ENCODE measurements at places on chromosomes 12 and 14.

DNA sequence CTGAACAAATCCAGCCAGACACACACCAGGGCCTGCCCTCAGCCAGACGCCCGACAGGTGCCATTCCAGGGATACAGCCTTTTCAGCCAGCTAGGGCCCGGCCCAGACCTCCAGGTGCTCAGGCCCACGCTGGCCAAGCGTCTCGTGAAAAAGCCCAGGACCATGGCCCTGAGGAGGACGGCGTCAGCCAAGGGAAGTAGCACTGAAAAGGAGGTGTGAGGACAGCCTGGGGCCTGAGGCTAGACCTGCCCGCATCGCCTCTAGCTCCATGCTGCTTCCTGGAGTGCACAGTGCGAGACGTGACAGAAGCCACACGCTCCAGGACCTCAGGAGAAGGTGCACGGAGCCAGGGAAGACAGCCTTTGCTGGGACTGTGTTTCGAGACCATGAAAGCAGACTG is 29.8 kb downstream of the GOLGA3 start:
- no peak for DNase-seq

DNA sequence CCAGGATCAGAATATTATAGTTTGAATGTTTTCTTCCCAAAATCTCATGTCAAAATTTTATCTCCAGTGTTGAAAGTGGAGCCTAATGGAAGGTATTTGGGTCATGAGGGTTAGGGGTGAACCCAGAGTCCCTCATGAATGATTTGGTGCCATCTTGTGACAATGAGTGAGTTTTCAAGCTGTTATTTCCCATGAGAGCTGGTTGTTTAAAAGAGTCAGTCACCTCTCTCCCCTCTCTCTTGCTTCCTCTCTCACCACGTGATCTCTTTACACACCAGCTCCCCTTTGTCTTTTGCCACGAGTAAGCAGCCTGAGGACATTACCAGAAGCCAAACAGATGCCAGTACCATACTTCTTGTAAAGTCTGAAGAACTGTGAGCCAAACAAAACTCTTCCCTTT is 561.6 kb downstream of the RERGL start:
- DNase-seq, result no peak

- no peak for DNase-seq
These were observed 114.8 kb downstream of the C12orf75 start for GRCh38 chr12:105445249-105445648.

- DNase-seq, result no peak
These were observed 36.5 kb downstream of the UBE3B start for GRCh38 chr12:109513977-109514376.

DNA sequence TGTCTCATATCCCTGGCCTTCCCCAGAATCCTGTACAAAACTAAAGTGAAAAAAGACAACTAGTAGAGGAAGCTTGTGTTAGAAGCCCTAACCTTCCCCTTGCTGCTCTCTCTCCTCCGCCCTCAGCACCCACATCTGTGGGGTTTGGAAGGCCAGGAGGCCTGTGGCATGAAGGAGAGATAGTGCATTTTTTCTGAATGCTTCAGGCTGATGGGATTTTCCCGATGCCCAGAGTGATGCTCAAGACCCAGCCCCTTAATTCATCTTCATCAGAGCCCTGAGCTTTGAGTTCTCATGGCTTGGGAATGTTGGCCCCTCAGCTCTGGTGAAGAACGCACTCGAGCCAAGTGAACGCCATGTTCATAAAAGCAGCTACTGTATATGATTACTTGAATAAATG is 5.9 kb downstream of the FGF6 start:
- DNase-seq, result no peak

- no peak for DNase-seq
These were observed 160.2 kb downstream of the DAD1 start for GRCh38 chr14:22428700-22429291.

DNA sequence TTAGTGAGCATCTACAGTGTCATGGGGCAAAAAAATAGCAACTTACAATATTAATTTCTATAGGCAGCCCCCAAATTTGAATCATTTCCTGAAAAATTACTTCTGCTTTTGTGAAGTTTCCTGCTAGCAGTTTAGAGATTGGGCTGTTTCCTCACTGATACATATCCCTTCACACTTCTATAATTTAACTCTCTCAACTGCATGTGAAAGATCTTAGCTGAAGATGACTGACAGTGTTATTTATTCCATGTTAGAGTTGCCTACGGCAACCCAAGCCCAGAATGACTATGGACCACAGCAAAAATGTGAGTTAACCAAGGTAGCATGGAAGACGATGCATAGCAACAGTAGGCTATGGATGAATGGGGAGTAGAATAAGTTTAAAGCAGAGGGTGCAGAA is at the start of gene KLRG1:
Gene KLRG1 (plus strand): TSS at position 134 of the 400 bp plus-strand sequence. CDS start 90 bp downstream, at position 224.
- no peak for DNase-seq

GRCh38 chr12:92629349-92630065 is 73.3 kb upstream of the PLEKHG7 start:
- DNase-seq, result no peak

DNA sequence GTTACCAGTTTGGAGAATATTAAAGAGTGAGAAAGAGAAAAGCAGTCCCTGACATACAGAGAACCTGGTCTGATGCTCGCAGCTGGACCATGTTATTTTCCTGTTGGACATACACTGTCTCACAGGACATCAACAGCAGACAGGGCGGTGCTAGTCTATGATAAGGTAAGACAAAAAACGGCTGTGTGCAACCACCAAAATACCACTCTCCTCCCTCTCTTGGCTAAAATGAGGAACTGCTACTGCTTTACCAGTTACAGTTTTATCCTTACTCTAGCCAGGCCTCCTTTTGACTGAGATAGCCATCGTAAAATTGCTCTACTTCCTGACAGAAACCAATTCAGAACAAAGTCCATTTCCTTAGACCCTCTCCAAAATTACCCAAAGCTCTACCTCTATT is 47.0 kb upstream of the ERGIC2 start:
- no peak for DNase-seq

GRCh38 chr12:92105110-92105509 is 40.5 kb downstream of the BTG1 start:
- no peak for DNase-seq

- DNase-seq, result no peak
These were observed 15.0 kb downstream of the SSH1 start for GRCh38 chr12:108842361-108842760.

DNA sequence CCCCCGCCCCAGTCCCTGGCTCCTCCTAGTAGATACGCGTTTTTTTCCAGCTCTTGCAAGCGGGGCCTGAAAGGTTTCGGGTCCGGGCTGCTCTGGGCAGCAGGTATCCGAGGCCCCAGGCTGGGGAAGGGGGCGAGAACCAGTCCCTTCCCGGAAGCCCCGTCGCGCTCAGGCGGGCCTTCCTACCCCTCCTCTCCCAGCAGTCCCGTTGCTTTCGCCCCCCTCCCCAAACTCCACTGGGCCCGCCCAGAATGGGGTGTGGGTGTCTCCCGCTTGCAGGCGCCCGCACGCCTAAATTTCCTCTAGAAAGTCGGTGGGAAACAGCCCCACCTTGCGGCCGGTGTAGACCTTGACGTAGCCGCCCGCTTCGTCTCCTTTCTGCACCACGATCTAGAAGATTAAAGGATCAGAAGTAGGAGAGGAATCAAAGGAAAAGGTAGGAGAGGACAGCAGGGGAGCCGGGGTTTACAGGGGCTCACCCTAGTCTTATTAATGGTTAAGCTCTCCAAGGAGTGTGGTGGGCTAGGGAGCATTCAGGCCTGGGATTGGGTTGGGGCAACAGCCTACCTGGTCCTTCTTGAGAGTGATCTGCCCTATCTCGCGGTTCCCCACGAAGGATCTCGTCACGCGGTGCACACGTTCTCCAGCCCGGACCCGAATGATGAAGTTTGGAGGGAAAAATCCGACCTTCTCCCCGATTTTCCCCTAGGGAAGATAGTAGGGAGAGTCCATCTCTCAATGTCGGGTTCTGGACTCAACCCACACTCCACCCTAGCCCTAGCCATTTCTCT is 7.3 kb downstream of the STAC3 start:
- DNase-seq, result no peak

- no peak for DNase-seq
These were observed 102.9 kb downstream of the ADGRD1 start for GRCh38 chr12:131056626-131057025.

- no peak for DNase-seq
These were observed 93.5 kb downstream of the PLEKHA5 start for GRCh38 chr12:19223018-19223417.

- no peak for DNase-seq
These were observed 14.6 kb upstream of the GNG2 start for GRCh38 chr14:51845811-51846210.

DNA sequence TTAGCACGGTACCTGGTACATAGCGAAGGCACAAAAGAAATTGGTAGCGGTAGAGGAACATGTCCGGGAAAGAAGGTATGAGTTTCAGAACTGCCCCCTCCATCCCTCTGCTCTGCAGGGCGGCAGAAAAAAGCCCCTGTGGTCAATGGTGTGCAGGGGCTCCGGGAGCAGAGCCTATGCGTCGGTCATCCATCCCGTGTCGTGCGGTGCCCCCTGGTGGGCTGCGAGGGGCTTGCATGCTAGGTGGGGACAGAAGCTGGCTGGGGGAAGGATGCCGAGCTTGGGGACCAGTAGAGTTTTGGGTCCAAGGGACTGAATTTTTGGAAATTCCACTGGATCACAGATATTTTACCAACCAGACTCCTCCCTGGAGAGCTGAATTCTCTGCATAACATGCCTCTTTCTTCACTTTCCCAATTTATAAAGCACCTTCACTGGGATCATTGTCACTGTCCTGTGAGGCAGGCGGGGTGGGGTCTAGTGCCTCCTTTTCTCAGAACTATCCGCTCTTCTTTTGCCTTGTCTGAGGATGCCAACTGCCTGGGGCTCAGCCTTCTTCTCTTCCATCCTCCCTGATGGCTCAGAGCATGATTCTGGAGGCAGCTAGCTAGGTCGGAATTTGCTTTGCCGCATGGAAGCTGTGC is 148.7 kb downstream of the SMOC1 start:
- DNase-seq, result peak; percentile 46

GRCh38 chr12:113664224-113664681 is 192.6 kb upstream of the LHX5 start:
- DNase-seq, result no peak

- DNase-seq, result no peak
These were observed 62.3 kb upstream of the CCDC175 start for GRCh38 chr14:59638885-59639284.

- DNase-seq, result no peak
These were observed 16.1 kb downstream of the SLC35E3 start for GRCh38 chr12:68761901-68762630.

GRCh38 chr14:32327255-32327961 is 1.7 kb upstream of the AKAP6 start:
- DNase-seq, result no peak

DNA sequence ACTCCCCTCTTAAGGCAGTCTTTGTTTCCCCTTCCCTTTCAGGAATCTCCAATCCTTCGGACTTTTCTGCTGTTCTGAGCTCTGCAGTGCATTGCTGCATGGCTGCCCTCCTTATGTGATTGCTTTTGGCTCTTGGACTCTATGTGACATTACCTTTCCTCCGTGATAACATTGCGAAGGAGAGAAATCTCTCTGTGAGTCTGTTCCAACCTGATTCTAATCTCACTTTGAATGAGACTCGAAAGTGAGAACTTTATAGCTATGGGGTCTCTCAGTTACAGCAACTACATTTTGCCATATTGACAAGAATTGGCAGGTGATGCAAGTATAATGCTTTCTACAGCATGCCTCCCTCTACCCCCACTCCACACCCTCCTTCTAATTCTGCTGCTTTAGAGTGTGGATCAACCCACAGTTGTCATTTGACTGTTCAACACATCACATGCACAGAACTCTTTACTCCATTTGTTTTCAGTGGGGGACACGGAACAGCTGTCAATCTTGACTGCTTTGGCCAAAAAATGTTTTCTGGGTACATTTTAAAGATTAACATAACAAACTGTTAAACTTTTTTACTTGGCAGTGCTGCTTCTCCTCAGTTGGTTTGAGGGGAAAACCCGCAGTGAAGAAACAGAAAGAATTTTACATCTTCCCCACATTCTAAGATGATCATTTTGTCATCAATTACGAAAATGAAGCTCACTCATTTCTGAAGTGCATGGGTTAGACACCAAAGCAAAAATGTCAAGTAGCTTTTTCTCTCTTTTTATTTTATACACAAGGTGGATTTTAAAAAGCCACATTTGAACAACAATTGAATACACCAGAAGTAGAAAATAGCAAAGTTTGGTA is 125.5 kb upstream of the RMST start:
- no peak for DNase-seq

GRCh38 chr14:55107766-55108554 is 21.1 kb upstream of the LGALS3 start:
- DNase-seq, result no peak

DNA sequence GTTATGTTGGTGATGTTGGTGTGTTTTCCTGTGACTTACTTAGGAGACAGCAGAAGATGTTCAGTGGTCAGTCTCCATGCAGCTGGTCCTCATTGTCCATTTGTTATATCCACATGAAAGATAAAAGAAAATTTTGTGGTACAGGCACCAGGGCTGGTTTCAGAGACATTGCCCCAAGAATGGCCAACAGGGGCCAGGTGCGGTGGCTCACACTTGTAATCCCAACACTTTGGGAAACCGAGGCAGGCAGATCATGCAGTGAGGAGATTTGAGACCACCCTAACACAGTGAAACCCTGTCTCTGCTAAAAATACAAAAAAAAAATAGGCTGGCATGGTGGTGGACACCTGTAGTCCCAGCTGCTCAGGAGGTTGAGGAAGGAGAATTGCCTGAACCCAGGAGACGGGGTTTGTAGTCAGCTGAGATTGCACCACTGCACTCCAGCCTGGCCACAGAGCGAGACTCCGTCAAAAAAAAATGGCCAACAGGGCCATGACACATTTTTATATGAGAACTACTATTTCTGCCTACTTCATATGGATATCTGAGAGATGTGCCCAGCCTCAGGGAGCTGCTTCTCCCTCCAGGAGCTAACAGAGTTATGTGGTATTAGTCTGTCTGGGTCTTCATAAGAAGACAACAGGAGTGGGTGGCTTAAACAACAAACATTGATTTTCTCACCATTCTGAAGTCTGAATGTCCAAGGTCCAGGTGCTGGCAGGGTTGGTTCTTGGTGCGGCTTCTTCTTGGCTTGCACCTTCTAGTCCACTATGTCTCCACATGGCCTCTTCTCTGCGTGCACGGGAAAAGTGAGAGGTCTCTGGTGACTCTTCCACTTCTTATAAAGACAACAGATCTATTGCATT is 821.7 kb downstream of the TMEM121 start:
- DNase-seq, result no peak
